ENCODE measurements at places on chromosomes 4 and X.

- no peaks in the 10 kb centered on the region for H3K27me3 ChIP-seq
- peak overlapping the region; percentile 49 for H3K4me3 ChIP-seq
- peak overlapping the region; percentile 80 for H3K27ac ChIP-seq
- H3K4me1 ChIP-seq = peaks cover 46% of the 10 kb centered on the region
- peak; percentile 73 for DNase-seq
These were observed 395.2 kb downstream of the MID1IP1 start for GRCh38 chrX:39196192-39197102.

- DNase-seq = no peak
- H3K4me3 ChIP-seq = no peak overlapping the region
These were observed 21.0 kb upstream of the SPON2 start for GRCh38 chr4:1193206-1194009.

DNA sequence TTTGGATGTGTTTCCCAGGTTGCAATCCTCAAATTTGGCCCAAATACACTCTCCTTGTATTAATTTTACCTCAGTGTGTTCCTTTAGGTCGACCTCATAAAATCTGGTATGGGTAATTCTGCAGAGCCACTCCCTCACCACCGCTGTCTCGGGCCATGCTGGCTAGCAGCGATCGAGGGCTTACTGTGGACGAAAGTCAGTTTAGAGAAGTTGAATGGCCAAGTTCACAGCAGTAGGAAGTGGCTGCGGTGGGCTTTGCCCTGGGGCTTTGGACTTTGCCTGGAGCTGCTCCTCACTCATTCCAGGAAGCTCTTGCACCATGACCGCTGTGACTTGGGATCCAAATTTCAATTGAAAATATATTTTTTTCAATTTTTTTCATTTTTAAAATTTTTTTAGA lies 19.6 kb downstream of the TMEM187 start:
- H3K4me1 ChIP-seq = peaks cover 17% of the 10 kb centered on the region
- no peak overlapping the region for H3K4me3 ChIP-seq
- H3K36me3 ChIP-seq = no peaks in the 10 kb centered on the region
- DNase-seq = no peak
- H3K27ac ChIP-seq = no peak overlapping the region

GRCh38 chr4:112296949-112297880 lies at the start of gene ALPK1:
TSS of gene ALPK1 (plus strand) at chr4:112297369.
- H3K4me3 ChIP-seq = peak within 1 kb of the TSS; percentile 81
- no peaks in the 10 kb centered on the region for H3K27me3 ChIP-seq
- peak within 1 kb of the TSS; percentile 94 for H3K27ac ChIP-seq
- no peaks in the 10 kb centered on the region for H3K36me3 ChIP-seq

DNA sequence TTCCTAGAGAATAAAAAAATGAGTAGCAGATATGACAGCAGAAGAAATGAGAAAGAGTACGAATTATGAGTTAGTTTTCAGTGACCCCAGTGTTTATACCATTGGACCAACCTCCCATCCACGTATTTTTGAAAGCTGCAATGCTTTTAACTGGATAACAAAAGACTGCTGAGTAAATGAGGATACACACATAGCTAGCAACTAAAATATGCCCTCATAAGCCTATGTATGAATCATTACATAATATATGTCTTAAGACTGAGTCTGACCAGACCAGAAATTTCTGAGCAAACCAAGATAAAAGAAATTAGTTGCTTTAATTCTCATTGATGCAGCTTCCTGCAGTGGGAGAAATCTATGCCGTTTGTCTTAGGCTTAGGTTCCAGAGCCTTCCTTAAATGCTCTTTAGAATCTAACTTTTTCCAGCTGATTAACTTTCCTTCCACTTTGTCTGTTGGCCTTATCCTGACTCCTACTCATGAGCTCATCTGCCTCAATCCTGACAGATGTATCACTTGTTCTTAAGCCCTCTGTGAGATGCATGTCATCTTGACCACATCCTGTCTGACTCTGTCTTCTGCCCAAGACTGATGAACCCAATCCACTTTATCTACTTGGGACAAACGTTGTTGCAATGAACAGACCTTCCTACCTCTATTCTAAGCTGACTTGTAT lies 301.4 kb upstream of the AADAT start:
- no peak for DNase-seq
- no peak overlapping the region for H3K4me3 ChIP-seq
- H3K27ac ChIP-seq = no peak overlapping the region
- H3K4me1 ChIP-seq = no peaks in the 10 kb centered on the region
- no peaks in the 10 kb centered on the region for H3K27me3 ChIP-seq
